ENCODE measurements at places on chromosomes 2 and 18.

DNA sequence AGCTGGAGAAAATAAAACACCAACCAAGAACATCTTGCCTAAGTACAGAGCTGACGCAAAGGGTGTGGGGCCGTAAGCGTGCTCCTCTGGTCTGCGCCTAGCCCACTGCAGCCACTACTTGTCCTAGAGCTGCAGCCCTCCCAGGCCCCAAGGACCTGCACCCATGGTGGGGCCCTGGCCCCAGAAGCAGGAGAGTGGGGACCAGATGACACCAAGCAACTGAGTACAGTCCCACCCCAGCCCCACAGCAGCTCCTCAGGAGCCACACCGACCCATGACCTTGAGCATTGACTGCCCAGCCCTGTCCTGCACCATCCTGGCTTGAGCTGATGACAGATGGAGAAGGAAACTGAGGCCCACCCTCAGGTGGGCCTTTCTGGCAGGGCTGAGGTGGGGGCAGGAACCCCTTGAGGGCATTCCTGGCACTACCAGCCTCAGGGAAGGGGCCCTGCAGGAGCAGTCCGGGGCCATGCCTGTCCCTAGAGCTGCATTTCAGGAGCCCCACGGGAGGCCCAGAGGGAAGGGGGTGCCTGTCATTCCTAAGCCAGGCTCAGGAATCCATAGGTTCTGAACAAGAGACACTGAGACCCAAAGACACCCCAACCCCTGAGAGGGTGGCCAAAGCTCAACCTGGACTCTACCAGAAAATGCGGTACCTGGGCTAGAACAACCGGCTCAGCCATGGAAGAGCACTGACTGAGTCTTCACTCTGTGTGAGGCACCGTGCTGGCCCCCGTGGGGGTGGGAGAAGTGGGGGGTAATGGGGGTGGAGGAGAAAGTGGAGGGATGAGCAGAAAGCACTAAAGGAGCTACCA lies 4.9 kb downstream of the KIF1A start:
- DNase-seq, result no peak

GRCh38 chr2:158779621-158780020 lies 15.5 kb upstream of the DAPL1 start:
- DNase-seq, result no peak

DNA sequence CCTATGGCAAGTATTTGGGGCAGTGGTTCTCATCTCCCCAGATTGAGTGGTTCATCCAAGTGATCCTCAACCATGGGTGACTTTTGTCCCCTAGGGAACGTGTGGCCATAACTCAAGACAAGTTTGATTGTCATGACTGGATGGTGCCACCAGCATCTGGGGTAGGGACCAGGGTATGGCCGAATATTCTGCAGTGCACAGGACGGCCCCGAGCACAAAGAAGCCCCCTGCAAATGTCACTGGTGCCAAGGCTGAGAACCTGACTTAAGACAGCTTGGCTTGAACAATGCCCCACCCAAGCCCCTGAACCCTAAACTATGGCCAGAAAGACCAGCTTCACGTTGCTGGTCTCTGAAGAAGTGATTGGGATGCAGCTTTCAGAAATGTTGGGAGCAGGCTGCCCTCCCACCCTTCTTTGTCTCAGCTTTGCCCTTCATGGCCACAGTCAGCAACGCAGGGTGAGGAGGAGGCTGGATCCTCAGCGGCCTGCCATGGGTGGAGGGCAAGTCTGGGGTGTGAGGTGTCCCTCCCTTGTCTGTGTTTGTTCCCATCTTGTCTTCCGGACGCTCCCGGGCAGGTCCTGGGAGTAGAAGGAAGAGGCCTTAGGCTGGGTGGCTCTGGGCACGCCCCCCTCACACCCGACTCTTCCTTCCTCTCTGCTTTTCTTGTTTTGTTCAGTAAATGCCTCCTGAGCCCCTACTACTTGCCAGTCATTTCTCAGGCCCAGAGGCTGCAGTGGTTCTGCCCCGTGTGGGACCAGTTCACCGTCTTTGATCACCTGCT lies 43.4 kb downstream of the GREB1 start:
- DNase-seq, result no peak

DNA sequence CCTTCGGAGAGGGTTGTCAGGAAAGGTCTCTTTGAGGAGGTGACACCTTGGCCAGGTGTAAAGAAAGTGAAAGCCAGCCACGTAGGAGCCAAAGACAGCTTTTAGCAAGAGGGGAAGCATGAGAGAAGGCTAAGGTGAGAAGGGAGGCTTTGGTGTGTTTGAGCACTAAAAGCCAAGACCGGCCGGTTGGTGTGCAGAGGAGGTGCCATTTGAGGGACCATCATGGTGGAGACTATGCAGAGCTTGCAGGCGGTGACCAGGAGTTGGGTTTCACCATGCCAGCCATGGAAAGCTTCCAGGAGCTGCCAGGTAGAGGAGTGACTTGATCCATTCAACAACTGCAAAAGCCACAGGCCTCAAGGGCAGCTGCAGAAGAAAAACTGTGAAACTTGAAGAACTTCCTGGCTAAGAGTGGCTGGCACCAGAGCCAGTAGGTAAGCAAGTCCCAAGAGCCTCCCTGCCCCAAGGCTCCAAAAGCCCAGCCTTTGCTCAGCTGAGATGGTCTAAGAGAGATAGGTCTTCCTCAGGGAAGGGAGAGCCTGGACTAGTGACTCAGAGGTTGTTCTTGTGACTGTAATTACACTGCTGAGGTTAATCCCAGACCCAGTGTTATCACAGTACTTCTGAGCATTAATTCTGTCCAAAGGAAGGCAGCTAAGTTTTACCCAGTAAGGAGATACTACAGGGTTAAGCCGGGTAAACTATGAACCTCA lies 319.0 kb downstream of the BCL11A start:
- DNase-seq, result no peak

DNA sequence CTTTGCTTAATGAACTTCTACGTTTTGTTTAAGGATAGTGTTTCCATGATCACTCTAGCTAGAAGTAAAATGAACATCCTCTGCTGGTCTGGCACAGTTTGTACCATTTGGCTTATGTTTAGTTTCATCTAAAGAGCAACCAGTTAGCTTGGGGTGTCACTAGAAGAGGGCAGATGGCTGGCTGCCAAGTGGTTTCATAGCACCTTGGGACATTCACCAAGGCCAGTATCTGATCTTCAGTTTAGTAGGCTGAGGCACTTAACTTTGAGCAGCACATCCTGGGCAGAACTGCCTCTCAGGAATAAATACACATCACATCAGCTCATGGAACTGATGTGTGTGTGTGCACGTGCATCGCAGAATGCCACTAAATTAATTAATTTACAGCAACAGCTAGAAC lies 68.4 kb downstream of the NXPH2 start:
- no peak for DNase-seq

DNA sequence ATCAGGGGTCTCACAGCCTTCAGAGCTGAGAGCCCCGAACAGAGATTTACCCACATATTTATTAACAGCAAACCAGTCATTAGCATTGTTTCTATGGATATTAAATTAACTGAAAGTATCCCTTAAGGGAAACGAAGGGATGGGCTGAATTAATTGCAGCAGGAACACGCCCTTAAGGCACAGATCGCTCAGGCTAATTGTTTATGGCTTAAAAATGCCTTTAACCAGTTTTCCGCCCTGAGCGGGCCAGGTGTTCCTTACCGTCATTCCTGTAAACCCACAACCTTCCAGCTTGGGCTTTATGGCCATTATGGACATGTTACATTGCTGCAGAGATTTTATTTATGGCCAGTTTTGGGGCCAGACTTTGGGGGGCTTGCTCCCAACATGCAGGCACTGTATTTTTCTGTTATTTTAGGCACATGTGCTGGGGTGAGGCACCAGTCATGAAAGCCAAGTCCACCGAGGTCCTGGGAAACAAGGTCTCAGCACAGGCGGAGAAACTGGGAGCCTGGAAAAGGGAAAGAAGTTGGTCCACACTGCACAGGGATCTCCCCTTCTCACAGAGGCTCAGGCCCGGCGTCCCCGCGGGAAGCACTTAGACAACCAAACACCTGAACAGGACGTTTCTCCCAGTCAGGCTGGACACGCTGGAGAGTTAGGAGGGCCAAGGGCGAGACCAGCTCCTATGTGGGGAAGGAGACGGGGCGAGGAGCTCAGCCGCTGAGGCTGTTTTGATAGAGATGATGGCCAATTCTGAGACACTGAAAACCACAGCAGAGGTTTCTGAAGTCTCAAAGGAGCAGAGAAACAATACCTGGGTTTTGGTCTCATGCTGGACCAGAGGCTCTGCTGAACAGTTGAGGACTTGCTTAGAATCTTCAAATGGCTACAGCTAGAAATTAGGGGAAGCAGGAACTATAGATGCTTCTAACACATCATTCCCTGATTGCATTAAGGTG lies 86.7 kb downstream of the TMEM18 start:
- no peak for DNase-seq

GRCh38 chr18:2984091-2984490 lies 28.9 kb downstream of the LPIN2 start:
- DNase-seq, result no peak

Measured in stimulated activated CD8-positive, alpha-beta memory T cell treated with anti-CD3 and anti-CD28 coated beads, Interleukin-7, amount 100 ng/mL, for 1 hour (primary cell).